HCT116 (cell line): ENCODE measurements at places on chromosomes 1 and 21. TPM values are rescaled to one million over a fixed set of nuclear protein-coding genes. Genes with fewer than 3 reads are reported as not detected.
A peak's percentile ranks its signal among the peaks of the same experiment; 100 is the strongest.

DNA sequence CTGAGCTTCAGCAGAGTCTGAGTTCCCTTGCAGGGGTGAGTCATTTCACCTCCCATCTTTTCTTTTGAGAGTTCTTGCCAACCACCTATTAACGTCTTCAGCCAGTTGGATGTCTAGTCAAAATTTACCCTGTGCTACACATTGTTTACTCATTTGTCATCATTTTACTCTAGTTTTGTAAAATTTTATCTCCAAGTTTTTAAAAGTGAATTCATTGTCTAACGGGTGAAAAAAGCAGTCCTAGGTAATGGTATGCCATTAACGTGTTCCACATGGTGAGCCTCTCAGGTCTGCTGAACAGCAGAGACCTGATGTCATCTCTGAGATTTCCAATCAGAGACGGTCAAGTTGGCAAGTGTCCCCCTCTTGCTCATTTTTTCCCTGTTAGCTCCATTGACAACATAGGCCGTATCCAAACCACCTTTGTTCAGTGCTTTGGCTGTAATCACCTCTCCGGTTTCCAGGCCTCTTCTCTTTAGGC is 85.4 kb downstream of the TBX15 start:
- DNase-seq = no peak
- no peaks in the 10 kb centered on the region for H3K4me1 ChIP-seq
- H3K27ac ChIP-seq = no peak overlapping the region
- H3K36me3 ChIP-seq = no peaks in the 10 kb centered on the region
- no peak overlapping the region for H3K4me3 ChIP-seq

DNA sequence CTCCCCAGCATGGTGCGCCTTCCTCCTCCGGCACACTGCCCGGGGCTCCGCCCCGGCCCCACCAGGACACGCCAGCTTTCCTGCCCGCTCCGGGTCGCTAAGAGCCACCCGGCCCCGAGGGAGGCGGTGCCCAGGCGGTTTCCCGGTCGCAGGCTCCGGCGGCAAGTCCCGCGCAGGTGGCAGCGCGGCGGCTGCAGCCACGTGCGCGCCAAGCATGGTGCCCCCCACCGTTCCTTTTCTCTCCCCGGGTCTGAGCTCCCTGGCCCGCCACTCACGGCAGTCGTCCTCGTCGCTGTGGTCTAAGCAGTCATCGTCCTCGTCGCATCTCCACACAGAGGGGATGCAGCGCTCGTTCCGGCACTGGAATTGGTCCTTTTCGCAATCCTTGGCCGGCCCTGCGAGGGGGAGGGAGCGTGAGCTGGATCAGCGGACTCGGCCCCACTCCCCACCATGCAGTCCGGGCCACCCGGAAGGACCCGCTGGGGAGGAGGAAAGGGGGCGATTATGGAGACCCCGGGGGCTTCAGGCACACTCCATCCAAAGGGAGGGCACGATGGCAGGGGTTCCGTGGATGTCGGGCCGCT is 1.2 kb downstream of the LRP8 start:
- DNase-seq = no peak
- H3K4me1 ChIP-seq = peaks cover 8% of the 10 kb centered on the region
- H3K36me3 ChIP-seq = peaks cover 34% of the 10 kb centered on the region; the same call in 1 of the 2 replicates
- H3K4me3 ChIP-seq = peak overlapping the region; percentile 97

GRCh38 chr1:201270616-201271390 is 12.5 kb upstream of the PKP1 start:
- no peaks in the 10 kb centered on the region for H3K36me3 ChIP-seq
- H3K27ac ChIP-seq = no peak overlapping the region
- H3K4me3 ChIP-seq = no peak overlapping the region
- peaks cover 11% of the 10 kb centered on the region; the same call in 1 of the 2 replicates for H3K27me3 ChIP-seq
- peaks cover 16% of the 10 kb centered on the region for H3K4me1 ChIP-seq

DNA sequence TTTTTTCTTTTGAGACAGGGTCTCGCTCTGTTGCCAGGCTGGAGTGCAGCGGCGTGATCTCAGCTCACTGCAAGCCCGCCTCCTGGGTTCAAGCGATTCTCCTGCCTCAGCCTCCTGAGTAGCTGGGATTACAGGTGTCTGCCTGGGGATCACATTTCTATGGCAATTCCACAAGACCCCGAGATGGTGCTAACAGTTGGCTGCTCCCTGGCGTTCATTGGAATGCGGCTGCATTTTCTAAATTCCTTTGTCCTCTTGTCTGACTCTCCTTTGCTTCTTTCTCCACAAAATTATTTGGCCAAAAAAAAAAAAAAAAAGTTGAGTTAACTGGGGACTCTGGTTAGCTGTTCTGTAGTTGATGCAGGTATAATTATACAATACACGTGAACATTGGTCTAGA is 176.4 kb downstream of the ETS2 start:
- no peak overlapping the region for H3K27ac ChIP-seq
- DNase-seq = no peak
- H3K36me3 ChIP-seq = no peaks in the 10 kb centered on the region
- no peak overlapping the region for H3K4me3 ChIP-seq
- H3K4me1 ChIP-seq = no peaks in the 10 kb centered on the region

GRCh38 chr1:117097443-117097842 is 24.1 kb downstream of the TRIM45 start:
- DNase-seq = no peak
- peaks cover 14% of the 10 kb centered on the region for H3K4me1 ChIP-seq
- no peaks in the 10 kb centered on the region for H3K27me3 ChIP-seq

Gene FCRL6
- total RNA-seq = not detected

Gene PLEKHN1
- total RNA-seq = 11.6 TPM

Gene CDK18
- 32.0 TPM for total RNA-seq

Gene GNG5
- total RNA-seq = 193 TPM
